ENCODE measurements at places on chromosomes 1 and 21.

DNA sequence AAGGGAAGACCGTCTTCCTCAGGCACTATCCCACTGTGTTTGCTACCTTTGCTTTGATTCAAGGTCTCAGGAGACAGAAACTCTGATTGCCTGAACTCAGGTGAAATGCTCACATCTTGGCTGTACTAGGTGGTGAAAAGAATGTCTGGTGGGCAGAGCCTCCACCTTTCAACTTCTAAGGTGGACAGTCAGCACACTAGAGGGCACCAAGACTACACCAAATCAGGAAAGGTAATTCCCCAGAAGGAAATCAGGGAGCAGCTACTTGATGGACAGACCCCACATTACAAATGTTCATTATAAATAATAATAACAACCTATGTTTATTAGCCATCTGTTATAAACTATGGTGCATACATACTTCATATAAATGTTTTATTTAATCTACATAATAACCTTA, 220.9 kb downstream of the ATG4C start:
- no peak for DNase-seq

GRCh38 chr1:235304549-235305451, 23.2 kb downstream of the ARID4B start:
- no peak for DNase-seq

DNA sequence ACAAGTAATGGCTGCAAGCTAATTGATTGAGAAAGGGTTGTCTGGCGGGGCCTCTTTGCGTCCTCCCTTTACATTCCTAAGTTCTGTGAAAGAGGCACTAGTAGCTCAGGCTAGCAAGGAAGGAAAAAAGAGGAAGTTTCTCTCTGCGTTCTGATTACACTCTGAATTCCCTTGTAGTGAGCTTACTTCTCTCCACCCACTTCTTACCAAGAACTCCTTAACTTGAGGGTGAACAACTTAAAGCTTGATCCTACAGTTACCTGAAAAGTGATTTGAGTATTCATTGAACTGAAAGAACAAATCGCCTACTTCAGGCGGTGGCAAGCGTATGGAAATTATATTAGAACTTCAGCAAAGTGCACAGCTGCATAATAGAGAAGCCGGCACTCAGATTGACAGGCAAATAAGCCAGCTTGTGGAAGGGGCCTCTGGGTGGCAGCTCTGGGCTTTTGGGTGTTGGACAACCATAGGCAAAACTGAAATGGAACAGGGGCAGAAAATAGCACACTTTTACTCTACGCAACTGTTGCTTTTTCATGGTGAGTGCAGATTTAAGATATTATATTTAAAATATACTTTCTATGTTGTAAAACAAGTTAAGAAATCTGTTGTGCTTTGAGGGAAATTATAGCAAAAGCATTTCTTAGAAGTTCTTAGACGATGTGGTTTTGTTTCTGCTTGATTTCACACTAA, 464.5 kb downstream of the USP25 start:
- no peak for DNase-seq

DNA sequence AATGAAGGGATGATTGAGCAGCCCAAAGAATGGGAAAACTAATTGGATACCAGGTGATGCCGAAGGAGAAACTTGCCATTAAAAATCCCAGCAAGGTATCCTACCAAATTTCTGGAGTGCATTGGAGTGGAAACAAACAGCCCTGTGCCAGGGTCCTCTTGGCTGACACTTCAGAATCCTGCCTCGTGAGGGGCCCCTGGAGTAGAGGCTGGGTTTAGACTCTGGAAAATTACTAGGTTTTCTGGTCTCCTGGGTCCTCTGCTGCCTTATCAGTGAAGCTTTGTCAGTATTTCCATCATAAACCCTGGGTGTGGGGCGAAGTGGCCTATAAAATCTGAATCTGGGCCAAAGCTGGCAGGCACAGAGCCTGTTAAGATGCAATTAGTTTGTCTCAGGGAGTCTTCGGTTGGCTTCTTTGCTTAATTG, 289.2 kb upstream of the USP24 start:
- DNase-seq = no peak

DNA sequence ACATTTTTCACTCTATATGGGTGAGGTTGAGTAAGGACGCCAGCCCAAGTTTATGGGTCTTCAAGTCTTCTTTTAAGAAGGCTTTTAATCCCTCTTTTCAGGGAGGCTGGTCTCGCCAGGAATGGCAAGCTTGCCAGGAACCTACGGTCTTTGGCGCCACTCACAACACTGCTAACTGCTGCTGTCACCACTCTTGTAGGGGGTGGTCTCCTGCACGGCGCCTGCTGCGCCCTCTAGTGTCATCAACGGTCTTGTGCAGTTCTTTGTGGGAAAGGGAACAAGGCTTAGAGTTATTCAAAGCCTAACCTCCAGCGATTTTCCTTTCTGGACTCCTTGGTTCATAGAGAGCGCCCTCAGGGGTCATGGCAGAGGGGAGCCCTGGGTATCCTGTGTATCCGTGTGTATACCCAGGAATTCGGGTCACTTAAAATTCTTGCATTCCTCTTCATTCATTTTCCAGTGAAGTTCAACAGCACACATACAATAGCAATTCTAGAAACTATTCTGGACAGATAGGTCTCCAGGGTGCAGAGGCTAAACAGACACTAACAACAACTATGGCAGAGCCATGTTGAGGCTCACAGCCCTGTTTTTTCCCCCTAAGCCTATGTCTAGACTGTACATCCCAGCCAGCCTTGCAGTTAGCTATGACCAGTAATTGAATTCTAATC, 392.8 kb upstream of the CAMK1G start:
- no peak for DNase-seq

GRCh38 chr1:50949286-50949982, 10.6 kb downstream of the FAF1 start:
- no peak for DNase-seq

GRCh38 chr1:166876540-166876838, 425 bp upstream of the TADA1 start:
- no peak for DNase-seq

GRCh38 chr1:42851960-42852607, 5.7 kb downstream of the ZNF691 start:
- DNase-seq = no peak

DNA sequence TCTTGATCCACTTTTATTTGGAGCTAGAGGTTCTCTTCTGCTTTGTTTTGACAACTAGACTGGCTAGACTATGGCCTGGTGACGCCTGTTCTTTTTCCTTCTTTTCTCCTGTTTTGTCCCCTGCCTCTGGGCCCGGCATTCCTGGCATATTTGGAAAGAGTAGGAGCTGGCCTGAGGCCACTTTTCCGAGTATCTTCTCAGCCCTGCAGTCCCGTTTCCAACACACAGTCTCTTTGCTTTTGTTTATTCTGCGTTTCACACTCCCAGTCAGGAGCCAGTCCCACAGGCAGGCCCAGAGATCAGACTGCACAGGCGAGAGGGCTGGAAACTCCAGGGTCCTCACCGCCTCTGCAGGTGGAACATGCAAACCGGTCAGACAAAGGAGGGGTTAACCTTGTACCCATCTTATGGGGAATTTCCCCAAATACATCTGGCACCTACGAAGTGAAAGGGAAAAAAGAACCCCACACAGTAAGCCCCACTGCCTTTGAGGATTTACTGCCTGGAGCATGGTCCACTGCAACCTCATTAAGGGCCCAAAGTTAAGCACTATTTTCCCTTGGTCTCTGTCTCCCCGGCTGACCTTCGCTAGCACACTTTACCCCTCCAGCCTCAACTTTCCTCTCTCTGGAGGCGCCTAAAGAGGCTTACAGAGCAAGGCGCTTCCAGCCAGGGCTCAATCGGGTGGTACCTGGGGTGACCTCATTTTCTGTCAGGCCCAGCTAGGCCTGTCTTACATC, 141.1 kb downstream of the TOMM20 start:
- no peak for DNase-seq

DNA sequence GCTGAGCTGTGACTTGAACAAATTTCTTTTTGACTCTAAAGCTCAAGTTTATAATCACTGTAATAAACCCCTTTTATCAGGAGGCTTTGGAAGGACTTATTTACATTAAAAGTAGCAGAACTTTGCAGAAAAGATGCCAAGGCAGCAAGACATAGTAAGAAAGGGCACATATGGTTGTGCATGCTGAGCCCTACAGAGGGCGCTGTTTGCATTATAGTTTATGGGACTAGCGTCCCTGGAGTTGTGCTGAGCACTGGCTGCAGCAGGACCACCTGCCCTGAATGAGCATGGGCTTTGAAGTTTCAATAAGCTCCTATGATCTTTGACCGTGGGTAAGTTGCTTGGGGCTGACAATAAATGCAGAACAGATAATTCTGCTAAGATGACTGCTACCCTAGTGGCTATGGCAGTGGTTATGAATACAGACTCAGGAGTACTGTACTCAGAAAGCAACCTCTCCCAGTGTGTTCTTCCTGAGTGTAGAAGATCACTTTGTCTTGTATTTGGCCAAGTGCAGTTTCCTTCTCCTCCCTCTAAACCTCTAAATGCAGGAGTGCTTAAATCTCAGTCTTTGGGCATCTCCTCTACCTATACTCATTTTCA, 45.4 kb upstream of the USP1 start:
- DNase-seq = no peak

DNA sequence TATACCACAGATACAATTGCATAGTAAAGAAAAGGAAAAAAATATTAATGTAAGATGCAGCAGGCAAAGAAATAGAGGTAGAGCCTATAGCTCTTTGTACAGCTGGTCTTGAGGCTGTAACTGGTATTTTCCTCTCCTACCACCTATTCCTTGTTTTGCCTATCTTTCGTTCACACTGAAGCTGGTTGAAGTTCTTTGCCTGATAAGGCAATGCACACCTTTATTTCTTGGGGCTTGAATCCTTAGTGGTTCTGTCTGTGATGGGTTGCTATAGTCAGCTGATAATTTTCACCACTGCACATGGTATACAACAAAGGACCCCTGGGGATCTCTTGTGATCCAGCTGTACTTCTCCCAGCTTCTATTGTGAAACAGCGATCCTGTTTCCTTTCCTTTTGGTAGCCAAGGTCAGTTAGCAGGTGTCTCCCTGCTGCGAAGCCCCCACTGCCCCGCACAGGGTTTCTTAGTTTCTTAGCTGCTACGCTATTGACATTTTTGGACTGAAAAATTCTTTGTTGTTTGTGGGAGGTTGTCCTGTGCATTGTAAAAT, 9.9 kb upstream of the TSNAX start:
- DNase-seq = no peak

- DNase-seq = no peak
Measured at GRCh38 chr1:112001436-112001835, 12.0 kb upstream of the KCND3 start.

DNA sequence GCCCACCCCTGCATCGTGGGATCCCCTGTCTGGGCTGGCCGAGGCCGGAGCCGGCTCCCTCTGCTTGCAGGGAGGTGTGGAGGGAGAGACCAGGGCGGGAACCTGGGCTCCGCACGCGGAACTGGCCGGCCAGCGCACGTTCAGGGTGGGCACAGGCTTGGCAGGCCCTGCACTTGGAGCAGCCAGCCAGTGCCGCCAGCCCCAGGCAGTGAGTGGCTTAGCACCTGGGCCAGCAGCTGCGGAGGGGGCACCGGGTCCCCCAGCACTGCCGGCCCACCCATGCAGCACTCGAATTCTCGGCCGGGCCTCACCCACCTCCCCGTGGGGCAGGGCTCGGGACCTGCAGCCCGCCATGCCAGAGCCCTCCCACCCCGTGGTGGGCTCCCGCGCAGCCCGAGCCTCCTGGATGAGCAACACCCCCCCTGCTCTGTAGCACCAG, 422.6 kb downstream of the AMY1C start:
- no peak for DNase-seq

GRCh38 chr1:107342316-107342715, 201.5 kb downstream of the NTNG1 start:
- DNase-seq = no peak

DNA sequence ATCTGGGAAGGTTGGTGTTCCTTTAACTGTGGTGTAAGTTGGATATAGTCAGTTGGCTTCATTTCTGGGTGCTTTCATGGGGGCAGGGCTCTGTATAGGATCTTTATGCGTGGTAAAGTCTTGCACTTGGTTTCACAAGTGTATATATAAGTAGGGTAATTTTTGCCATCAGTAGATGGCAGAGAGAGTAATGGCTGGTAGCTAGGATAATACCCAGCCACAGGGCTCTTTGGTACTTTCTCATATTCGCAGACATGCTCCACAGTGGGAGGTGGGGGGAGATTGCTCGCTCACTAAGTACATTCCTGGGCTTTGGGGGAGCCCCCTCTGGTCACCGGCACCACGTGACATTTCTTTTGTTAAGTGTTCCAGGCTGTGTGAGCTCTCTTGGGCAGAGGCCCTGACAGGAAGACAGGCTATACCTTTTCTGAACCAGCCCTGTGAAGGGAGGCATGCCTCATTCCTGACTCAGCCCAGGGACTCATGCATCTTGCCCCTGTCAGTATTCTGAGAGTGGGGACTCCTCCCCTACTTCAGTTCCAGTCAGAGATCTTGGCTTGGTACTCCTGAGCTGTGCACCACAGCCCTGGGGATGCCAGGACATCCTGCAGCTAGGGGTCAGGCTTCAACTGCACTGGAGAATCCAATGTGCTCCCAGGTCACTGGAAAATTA, 37.6 kb downstream of the FCRL2 start:
- DNase-seq = no peak

- DNase-seq = no peak
Measured at GRCh38 chr1:58585581-58586151, 8.6 kb upstream of the TACSTD2 start.

DNA sequence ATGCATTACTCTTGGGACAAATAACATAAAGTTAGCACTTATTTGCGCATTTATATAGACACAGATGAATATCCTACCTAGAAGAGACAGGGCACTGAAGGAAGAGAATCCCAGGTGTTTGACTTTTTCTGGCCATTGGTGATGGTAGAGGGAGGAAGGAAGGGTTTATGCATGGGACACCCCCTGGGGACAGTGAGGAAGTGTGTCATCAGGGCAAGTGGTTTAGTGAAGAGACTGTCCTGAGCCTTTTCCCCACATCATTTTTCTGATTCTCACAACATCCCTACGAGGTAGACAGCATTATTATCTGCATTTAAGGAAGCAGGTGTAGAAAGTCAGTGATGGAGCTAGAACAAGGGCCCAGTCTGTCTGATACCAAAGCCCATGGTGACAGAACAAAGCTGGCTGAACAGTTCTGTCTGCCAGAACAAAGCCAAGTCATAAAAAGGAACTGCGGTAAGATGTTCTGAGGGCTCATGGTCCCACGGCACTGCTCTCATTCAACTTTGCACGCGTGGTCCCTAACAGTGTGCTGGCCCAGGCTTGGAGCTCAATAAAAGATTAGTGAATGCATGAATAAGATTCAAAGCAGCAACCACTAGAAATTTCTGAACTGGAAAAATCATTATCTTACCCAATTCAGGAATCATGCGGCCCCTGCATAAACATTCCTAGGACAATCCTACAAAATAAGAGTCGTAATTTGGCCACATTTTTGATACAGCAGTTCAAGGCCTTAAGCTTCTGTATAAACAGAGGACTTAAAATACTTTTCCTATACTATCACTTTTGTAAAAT, 12.2 kb upstream of the CDC42BPA start:
- no peak for DNase-seq
